ENCODE measurements at places on chromosomes 6 and 20. TPM values are rescaled to one million over a fixed set of nuclear protein-coding genes. Genes with fewer than 3 reads are reported as not detected.

DNA sequence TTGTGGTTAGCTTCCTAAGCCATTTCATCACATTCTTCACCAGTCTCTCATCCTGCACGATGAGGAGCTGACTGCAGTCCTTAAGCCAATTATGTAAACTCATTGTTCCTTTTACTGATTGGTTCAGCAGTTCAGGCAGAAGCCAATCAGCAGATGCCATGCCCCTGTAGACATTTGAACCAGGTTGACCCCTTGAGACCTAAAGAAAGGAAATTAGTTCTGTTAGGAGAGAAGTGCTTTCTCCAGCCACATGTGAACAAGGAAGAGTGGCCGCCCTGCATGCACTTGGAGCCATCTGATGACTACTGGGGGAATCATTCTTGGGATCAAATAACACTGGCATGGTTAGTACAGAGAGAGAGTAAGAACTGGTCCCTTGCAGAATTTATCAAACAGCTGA, 535.2 kb upstream of the ID4 start:
- no peak for DNase-seq

DNA sequence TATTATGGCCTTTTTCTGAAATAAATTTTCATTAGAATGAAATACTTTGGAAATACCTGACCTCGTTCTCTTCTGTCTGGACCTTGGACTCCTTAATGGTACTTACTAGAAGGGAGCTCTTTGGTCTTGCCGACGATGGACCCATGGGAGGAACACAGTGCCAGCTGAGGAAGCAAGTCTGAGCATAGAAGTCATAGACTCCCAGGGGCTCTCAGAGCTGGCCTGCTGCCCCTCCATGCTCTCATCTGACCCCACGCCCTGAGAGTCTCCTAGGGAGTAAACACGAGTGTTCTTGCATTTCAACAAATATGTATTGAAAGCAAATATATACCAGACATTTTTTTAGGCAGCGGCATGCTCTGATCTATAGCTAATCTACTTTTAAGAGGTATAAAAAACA, 87.8 kb downstream of the PLEKHG1 start:
- DNase-seq: no peak

DNA sequence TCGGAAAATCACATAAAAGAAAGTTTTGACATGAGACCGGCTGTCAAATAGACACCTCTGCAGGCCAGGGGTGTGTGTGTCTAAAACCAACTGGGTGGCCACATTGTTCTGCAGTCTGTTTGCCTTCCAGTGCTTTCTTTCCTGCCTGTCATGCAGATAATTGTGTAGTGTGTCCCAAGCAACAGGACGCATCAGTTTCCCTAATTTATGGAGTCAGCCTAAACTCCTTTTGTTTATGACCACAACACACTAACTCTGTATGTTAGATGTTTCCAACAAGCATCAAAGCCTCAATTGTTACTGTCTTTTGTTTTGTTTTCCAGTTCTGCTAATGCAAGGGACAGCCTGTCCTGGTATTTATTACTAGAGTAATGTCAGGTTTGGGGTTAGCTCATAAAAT, 205.7 kb downstream of the ATXN1 start:
- no peak for DNase-seq

GRCh38 chr6:14981960-14982359, 263.9 kb upstream of the JARID2 start:
- no peak for DNase-seq

GRCh38 chr6:119267126-119267905, 82.2 kb downstream of the MAN1A1 start:
- peak; percentile 39 for DNase-seq

The RNF39 gene
- not detected for total RNA-seq
